Skeletal muscle cell (primary cell): ENCODE measurements at places on chromosomes 3 and 15.

GRCh38 chr3:20772869-20773268 lies 586.9 kb upstream of the SGO1 start:
- no peak for DNase-seq

GRCh38 chr3:135141672-135142071 lies 346.6 kb downstream of the EPHB1 start:
- DNase-seq, result no peak

DNA sequence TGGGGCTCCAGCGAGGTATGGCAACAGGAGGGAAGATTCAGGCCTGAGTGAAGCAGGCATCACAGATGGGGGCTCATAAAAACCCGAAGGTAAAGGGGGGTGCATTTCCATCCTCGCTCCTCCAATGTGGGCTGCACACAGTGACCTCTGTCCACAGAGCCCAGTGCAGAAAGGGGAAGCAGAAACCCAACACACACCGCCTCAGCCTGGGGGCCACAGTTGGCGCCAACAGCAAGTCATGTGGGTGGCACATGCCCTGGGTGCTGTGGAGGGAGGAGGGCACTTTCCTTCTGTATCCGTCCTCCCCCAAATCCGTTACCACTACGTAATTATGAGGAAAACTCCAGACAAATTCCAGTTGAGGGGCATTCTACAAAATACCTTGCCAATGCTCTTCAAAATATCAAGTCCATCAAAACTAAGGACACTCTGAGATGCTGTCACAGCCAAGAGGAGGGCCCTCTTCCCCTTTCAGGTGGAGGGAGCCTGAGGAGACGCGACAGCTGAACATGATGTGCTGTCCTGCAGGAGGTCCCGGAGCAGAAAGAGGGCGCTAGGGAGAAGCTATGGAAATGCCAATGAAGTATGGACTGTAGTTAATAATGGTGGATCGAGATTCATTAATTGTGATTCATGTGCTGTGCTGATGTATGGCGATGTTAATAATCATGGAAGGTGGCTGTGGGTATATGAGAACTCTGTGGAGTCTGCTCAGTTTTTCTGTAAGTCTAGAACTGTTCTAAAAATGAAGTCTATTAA lies 16.4 kb downstream of the APBA2 start:
- no peak for DNase-seq

DNA sequence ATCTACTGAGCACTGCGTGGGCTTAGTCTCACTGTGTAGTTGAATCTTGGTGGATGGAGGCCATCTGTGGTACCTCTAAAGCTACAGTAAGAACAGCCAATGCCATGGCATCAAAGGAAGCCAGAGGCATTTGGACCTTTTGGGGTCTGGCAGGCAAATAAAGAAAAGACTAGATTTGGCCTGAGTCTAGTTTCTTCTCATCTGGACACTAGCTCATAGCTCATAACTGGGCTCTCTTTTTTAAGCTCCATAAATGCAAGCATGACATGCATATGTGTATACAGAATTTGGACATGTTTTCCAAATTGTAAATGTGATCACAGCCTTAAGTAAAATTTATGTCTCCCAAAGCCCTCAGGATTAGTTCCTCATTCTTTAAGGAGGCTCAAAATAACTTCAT lies 107.5 kb downstream of the CNTN6 start:
- no peak for DNase-seq

GRCh38 chr3:196053487-196053886 lies 28.4 kb downstream of the TFRC start:
- no peak for DNase-seq
